CD8-positive, alpha-beta memory T cell (primary cell): ENCODE measurements at places on chromosomes 6 and 20.
A peak's percentile ranks its signal among the peaks of the same experiment; 100 is the strongest.

GRCh38 chr6:167404385-167405049, 79.6 kb downstream of the TTLL2 start:
- no peaks in the 10 kb centered on the region for H3K27me3 ChIP-seq
- no peak for DNase-seq
- H3K4me1 ChIP-seq: no peaks in the 10 kb centered on the region

- H3K4me1 ChIP-seq: peaks cover 6% of the 10 kb centered on the region
- no peak overlapping the region for H3K4me3 ChIP-seq
- no peaks in the 10 kb centered on the region for H3K27me3 ChIP-seq
- no peaks in the 10 kb centered on the region for H3K36me3 ChIP-seq
- H3K27ac ChIP-seq: no peak overlapping the region
These were observed 96.8 kb upstream of the THEMIS start for GRCh38 chr6:127997496-127998164.

DNA sequence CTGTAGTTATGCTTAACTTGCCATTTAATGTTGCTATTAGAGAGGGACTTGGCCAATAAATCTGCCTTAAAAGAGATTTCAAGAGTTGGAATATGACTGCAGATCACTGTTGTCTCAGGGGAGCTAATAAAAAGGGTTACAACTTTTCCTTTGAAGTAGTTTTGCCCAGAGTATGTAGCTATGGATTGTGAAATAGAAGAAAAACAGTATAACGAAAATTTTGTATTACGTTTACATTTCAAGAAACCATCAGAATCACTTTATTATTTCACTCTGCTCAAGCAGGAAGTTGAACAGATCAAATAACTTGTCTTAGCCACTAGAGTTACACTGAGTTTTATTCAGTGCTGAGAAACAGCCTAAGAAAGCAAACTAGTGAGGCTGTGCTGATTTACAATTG, 3.0 kb upstream of the ZSCAN26 start:
- H3K4me3 ChIP-seq: no peak overlapping the region
- no peaks in the 10 kb centered on the region for H3K36me3 ChIP-seq
- DNase-seq: no peak

DNA sequence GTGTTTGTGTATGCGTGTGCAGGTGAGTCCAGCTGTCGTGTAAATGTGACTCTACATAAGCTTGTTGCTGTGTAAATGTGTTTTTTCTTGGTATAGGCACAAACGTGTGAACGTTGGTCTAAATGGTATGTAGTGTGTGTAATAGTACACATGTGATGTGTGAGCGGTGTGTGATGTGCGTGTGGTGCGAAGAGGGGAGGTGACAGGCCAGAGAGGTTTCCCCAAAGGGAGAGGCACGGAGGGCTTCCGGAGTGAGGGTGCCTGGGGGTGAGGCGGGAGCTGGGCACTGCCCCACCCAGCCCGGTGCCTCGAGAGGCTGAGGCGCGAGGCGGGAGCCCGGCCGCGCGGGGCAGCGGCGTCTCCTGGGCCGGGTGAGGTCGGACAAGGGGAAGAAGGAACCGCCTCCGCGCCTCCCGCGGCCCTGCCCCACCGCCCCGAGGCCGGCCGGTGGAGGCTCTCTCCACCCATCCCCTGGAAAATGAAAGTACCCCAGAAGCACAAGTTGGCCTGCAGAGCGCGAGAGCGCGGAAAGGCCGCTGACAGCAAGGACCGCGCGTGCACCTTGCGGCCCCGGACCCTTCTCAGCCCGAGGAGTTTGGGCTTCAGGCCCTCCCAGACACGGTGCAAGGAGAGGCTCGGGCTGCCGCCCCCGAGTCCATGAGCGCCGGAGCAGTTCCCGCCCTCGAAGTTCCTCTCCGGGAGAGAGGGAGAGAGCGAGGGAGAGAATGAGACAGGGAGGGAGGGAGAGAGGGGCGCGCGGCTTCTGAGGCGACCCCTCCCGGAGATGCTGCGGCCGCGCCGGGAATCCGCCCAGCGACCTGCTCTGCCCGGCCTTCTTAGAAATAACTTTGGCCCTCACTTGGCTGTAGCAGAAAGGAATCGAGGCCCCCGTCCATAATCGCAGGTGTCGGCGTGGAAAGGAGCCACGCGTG, 43.2 kb upstream of the OSTM1 start:
- H3K36me3 ChIP-seq: no peaks in the 10 kb centered on the region
- DNase-seq: peak; percentile 51
- H3K4me3 ChIP-seq: peak overlapping the region; percentile 55
- H3K4me1 ChIP-seq: peaks cover 44% of the 10 kb centered on the region
